ENCODE measurements at places on chromosomes 1 and 21.

DNA sequence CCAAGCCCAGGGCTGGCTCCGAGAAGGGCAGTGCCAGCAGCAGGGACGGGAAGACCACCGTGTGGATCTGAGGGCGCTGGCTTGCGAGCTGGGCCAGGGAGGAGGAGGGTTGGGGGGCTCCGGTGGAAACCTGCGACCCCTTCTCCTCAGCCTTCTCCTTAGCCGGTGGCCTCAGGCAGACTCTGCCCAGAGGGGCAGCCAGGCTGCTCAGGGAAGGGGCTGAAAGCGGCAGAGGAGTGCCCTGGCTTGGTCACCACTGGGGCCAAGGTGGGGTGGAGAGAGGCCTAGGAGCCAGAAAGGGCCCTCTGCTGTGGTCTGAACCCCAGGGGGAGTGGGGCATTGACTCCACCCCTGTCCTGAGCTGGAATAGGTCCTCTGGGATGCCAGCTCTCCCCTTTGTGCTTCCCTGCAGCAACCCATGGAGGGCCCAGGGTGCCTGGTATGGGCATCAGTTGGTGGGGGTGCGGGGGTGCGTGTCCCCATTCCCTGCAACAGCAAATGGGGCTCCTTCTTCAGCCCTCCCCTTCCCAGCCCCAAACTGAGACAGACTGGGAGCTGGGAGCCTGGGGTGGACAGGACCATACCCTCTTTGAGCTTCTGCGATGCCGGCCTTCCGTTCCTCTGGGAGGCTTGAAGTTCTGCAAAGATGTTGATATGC lies 6.5 kb upstream of the IBA57 start:
- no peak for DNase-seq

DNA sequence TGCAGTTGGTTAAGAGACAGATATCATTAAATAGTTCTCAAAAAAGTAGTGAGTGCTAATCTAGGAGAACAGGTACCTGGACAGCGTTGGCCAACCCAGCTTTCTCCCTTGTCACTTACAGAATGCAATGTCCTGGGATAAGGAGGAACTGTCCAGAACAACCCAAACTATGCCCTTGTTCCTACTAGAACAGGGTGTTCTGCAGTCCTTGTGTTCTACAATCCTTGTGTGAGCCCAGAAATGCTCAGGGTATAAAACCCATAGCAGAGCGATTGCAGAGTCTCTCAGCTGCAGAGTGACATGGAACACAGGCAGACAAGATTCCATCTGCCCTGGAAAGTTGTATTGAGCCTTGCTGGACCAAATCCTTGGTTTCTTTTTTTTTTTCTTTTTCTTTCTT lies 83.5 kb upstream of the VANGL1 start:
- no peak for DNase-seq

- no peak for DNase-seq
These were observed 161.2 kb downstream of the HMCN1 start for GRCh38 chr1:185895208-185895900.

GRCh38 chr1:167911413-167911812 lies 2.5 kb downstream of the ADCY10 start:
- no peak for DNase-seq

DNA sequence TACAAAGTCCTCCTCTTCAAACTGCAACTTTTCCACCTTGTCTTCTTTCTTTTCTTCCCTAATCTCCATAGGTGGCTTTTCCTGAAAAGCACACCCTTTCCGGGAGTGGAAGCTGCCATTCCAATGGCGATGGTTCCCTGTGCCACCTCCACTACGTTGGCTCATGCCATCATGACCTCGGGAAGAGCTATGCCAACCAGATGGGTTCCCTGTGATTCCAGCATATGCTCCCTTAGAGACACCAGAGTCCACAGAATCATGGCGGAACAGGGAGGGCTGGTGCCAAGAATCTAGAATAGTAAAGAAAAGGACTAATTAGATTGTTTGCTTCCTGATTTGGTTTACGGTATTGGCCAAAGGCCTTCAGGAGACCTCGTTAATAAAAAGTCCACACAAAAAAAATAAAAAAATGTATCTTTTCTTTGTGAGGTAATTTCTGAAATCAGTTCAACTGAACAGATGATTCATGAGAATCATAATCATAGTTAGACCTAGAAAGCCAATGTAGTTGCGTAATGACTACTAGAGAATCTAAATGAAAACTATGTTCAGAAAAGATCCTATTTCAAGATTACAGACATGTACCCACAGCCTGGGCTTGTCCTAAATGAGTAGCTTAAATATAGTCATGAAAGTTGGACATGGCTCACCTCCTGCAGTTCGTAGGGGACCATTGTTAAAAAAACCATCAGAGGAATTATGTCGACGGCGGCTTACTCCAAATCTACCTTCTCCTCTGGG lies 30.9 kb upstream of the CCDC17 start:
- no peak for DNase-seq

GRCh38 chr1:29657816-29658215 lies 421.5 kb downstream of the PTPRU start:
- DNase-seq, result no peak

GRCh38 chr1:1291548-1292441 lies 11.6 kb downstream of the SCNN1D start:
- no peak for DNase-seq

DNA sequence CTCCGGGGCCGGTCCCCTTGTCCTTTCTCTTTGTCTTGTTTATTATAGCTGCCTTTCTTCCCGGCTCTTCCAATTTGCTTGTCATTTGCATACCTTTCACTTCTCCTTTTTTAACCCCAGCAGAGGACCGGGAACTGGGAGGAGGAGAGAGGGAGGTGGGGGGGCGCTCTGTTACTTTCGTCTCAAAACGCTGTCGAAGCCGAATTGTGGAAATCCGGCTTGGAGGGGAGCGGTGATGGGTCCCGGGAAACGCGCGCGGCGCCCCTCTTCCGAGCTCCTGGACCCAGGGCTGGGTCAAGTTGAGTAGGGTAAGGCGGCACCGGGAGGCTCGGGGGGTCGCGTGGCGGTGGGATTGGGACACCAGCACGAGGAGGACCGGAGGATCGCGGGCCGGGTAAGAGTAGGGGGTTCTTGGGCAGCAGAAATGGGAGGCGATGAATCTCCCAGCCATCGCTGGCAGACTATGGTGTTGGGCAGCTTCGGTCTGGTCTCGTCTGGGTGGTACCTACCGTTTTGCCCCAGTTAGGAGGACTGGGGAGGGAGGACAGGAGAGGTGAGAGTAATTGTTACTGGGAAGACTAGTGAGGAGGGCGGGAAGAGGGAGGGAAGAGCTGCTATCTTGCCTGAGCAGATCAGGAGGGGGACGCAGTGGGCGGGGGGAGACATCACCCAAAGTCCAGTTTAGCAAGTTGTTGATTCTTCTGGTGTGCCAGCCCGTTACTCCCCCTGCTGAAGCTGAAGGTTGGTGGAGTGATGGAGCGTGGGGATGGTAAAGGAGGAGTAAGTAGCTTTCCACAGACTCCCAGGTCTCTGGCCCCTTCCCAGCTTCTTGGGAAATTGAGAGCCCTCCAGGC lies 1.5 kb downstream of the PROX1 start:
- no peak for DNase-seq

- no peak for DNase-seq
These were observed 10.3 kb downstream of the NBL1 start for GRCh38 chr1:19654386-19654785.

GRCh38 chr1:3461934-3462275 lies 7.4 kb downstream of the ARHGEF16 start:
- DNase-seq, result no peak

- DNase-seq, result peak; percentile 79
These were observed 37.3 kb upstream of the TMEM222 start for GRCh38 chr1:27284425-27285273.

DNA sequence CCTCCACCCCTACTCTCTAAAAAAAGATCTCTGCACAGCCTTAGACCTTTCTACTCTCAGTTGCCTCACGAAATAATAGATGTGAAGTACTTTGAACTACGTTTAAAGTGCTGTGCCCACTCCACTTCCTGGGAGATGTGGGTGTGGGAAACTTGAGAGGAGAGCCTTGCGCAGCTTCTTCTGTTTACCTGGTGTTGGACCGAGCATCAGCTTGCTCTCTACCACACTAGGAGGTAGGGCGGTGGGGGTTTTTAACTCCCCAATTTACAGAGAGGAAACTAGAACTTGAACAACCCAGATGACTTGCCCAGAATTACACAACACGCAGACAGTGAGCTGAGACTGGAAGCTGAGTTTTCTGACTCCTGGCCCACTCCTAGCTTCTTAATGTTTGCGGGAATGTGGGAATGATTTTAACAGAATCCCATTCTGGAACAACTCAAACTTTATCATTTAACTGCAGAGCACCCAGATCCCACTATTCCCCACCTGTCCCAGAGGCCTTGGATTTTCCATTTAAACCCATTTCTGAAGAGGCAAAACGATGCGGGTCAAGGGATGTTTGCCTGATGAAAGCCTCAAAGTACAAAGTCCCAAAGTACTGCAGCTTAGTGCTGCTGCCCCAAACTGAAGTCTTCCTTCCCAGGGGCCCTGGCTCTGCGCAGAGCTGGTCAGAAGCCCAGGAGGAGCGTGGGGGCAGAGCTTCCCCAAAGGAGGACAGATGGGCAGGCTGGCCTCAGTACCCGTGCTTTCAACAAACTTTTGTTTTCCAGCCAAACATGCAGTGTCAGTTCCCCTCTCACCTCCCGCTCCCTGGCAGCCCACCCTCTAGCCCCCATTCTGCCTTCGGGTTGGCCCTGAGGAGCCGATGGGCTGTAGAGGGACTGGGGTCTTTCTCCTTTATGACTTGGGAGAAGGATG lies 19.0 kb downstream of the BTG2 start:
- DNase-seq, result no peak

DNA sequence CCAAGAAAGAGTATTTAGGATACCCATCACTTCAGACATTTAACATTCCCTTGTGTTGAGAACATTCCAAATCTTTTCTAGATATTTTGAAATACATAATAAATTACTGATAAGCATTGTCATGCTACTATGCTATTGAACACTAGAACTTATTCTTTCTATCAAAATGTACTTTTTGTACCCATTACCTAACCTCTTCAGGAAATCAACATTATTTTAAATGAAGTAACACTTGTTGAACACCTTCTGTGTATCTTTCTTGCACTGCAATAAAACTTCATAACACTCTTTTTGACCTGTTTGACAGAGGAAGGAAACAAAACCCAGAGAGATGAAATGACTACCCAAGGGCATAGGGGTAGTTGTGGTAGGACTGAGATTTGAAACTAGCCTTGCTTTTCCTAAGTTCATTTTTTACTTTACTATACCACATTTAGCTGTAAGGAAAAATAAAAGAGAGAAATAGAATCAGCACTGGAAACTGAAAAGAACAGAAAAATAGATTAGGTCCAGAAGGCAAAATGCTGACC lies 99.4 kb downstream of the UCHL5 start:
- no peak for DNase-seq

DNA sequence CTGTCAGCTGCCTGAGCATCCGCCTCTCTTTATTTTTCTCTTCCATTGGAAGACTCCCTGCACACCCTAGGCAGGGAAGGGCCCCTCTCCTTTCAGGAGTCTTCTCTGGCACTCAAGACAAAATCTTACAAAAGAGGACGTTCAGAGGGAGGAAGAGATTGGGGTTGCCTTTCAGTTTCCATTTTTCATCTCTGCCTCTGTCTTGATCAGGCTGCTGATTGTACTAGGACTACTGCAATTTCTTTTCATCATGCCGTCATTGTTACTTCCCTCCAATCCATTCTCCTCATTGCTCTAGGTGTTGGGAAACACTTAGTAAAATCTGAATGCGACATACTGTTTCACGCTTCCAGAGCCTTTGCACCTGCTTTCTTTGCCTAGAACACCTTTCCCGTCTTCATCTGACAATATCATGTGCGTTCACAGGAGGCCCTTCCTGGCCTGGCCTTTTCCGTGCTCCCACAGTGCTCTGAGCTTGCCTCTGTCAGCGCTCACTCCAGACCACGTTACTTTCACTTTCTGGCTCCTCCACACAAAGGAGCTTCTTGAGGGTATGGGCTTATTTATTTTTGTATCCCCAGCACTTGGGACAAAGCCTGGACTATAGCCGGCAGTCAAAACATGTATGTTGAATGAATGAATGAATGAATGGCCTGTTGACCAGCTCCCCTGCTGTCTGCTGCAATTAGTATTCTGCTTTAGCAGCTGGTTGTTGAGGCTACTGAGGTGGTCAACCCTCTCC lies 10.9 kb downstream of the LRRC71 start:
- DNase-seq, result no peak

GRCh38 chr1:214603819-214604252 lies 841 bp downstream of the CENPF start:
- DNase-seq, result no peak

- DNase-seq, result no peak
These were observed 1.1 kb upstream of the DIO1 start for GRCh38 chr1:53892911-53893310.

GRCh38 chr1:36068866-36069265 lies 15.0 kb upstream of the TEKT2 start:
- no peak for DNase-seq

- no peak for DNase-seq
These were observed 50.1 kb downstream of the COL18A1 start for GRCh38 chr21:45454926-45455673.

DNA sequence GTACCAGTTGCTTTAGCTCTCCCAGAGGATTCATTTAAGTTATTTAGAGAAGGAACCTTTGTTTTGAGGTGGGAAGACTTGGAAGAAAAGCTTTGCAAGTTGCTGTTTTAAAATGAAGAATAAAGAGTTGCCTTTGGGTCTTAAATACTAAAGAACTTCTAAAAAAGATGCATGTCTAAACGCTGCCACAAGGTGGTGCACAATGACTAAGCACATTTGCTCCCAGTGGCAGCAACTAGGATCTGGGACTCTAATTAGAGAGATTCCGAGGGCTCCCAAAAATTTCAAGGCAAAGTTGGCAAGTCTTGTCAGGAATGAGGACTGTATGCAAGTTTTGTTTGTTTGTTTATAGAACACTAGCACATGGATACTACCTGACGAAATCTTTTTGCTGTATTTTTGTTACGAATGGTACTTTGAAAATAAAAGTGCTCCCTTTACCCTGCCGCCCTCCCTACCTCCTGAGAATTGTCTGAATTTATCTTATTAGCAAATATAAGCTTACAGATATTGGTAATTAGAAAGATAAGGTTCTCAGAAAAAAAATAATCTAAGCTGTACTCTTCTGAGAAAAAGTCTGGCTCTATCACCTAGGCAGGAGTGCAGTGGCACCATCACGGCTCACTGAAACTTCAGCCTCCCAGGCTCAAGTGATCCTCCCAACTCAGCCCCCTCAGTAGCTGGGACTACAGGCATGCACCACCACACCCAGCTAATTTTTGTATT lies 121.8 kb downstream of the HFM1 start:
- no peak for DNase-seq

GRCh38 chr1:111236806-111237205 lies 9.3 kb downstream of the CHI3L2 start:
- DNase-seq, result no peak

- no peak for DNase-seq
These were observed 59.7 kb downstream of the MRPL37 start for GRCh38 chr1:54259546-54260140.

- no peak for DNase-seq
These were observed 15.6 kb upstream of the LY9 start for GRCh38 chr1:160780398-160780755.

GRCh38 chr1:1531947-1532346 lies 8.5 kb downstream of the TMEM240 start:
- DNase-seq, result no peak

- no peak for DNase-seq
These were observed 28.7 kb downstream of the FCRL3 start for GRCh38 chr1:157671895-157672294.

- DNase-seq, result no peak
These were observed 44.2 kb upstream of the ARHGAP29 start for GRCh38 chr1:94281361-94282142.

GRCh38 chr1:152942161-152942560 lies 4.8 kb upstream of the SPRR5 start:
- DNase-seq, result no peak

All from stimulated activated CD4-positive, alpha-beta T cell treated with anti-CD3 and anti-CD28 coated beads, Interleukin-12 subunit alpha, Interleukin-12 subunit beta, amount 100 ng/mL, for 48 hours (primary cell).